ENCODE measurements at places on chromosomes 3 and 15. TPM values are rescaled to one million over a fixed set of nuclear protein-coding genes. Genes with fewer than 3 reads are reported as not detected.

GRCh38 chr3:159977295-159977694 is 11.3 kb upstream of the IL12A start:
- no peak for DNase-seq

The NEK10 gene
- 28.1 TPM for total RNA-seq

DNA sequence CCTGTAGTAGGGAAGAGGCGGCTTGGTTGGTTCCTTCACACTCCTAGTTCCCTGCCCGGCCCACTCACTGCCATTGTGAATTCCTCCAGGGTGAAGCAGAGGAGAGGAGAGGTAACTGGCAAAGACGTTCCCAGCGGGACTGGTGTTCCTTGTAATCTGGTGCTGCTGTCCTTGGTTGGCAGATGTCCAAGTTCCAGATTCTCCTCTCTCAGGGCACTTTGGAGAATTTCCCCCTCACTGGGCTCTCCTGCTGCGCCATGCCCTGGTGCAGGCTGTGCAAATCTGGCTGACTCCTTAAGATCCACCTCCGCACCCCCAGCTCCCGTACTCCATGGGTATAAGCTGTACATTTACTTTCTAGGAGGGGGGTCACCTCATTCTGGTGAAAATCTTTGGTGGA is 37.3 kb downstream of the THSD4 start:
- no peak for DNase-seq

- peak; percentile 76 for DNase-seq
Measured at GRCh38 chr15:32029862-32030781, at the start of gene CHRNA7. Gene CHRNA7 (plus strand): TSS chr15:32030515. CDS start chr15:32030595, 80 bp downstream.

The DOCK3 gene
- total RNA-seq = 39.9 TPM

DNA sequence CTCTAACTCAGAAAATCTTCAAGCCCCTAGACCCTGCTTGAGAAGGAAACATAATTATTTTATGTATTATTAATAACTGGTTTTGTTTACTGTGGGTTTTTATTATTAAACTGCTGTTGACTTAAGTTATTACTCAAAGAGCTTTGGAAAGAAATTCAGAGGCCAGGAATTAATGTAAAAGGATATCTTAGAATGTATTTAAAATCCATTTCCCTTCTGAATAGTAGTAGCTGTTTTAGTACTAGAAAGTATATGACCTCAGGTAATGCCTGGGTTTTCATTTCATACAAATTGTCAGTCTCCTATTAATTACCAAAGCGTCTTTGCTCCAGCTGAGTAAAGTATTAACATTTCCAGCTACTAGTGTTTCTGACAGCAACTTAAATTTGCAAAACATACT is 223.1 kb downstream of the ITPR1 start:
- DNase-seq = no peak

DNA sequence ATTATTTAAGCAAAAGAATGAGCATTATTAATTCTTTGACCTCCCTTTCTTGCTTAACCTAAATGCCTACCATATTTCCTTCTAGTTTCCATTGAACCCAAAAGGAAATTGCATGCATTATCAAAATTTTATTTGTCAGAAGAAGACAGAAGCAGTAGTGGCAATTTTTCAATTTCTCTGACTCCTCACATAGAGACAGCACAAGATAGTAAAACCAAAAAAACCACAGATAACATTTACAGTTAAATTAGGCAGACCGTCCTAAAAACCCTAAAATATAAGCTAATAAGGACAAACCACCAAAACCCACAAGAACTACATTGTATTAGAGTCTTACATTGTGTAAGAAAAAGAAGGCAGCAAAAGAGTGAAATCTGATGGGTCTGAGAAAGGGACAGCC is 27.1 kb downstream of the GOLGB1 start:
- DNase-seq = no peak

GRCh38 chr15:68424754-68425390 is 7.1 kb downstream of the ITGA11 start:
- no peak for DNase-seq

GRCh38 chr3:52256622-52257021 is 11.1 kb downstream of the PPM1M start:
- DNase-seq = no peak

DNA sequence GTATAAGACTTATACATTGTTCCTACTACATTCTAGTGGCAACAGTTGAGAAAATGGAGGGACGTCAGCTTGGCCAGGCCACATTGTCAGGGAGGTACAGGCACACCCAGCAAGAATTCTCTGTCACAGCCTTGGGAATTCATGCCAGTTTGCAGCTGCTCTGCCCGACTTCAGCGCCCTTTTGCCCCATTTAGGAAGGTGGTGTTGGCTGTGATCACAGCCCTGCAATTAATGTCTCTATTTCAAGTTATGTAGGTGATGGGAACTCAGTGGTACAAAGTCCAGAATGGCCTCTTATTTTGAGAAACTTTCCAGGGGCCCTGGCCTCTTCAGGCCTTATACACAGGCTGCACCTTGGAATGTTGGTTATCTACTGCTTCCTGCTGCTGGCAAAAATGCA is 26.7 kb downstream of the AMOTL2 start:
- no peak for DNase-seq

DNA sequence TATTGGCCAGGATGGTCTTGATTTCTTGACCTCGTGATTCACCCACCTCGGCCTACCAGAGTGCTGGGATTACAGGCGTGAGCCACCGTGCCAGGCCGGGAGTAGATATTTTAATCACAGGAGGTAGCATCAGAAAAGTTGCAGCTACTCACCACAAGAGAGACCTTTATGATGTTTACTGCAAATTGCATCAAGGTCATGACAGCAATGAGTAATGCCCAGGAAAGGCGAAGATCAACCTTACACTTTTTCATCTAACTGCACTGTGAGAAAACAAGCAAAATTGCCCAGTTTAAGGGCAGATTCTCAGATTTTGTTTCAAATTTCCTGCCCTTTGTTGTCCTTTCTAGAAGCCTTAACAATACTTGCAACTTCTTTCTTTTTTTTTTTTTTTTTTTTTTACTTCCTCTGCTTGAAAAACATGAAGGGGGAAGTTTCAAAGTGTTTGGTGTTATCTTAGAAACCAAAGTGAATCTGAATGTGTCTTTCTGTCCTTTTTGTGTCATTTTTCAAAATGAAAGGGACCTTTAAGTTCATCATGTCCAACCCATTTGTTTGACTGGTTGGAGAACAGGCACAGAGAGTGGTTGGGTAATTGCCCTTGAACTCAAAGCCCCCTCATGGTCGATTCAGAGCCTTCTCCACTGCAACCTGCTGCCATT is 25.0 kb downstream of the TGFBR2 start:
- DNase-seq = no peak

GRCh38 chr3:42028474-42028873 is 62.7 kb upstream of the TRAK1 start:
- DNase-seq = no peak

The LRTM1 gene
- not detected for total RNA-seq

DNA sequence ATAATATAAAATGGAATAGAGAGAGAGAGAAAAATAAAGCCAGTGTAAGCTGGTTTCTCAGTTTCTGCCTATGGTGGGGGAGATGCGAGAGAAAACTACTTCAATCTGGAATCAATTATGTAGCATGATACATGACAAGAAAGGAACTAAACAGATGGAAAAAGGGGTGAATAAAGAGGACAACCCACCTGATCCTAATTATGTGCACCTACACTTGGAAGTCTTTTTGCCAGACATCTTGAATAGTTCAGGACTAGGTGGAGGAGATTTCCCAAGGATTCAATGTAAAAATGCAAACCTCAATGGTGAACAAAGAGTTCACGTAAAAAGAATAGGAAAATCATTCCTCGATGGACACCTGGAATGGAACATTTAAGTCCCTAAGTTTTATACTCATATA is 524.4 kb upstream of the RGMA start:
- DNase-seq = no peak

The UROC1 gene
- total RNA-seq = not detected

DNA sequence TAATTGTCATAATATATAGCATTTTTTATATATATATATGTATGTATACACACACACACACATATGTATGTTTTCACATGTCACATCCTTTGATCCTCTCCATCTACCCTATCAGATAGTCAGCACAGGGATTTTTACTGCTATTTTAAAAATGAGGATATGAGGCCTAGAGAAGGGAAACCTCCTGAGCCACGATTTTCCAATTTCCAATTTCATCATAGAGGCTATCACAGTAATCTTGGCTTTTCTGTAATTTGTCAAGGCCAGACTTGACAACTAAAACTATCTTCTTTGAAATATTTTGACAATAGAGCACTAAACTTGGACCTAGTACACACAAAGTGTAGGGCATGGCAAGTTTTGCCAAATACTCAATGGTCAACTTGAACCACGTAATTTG is 42.5 kb downstream of the IL1RAP start:
- DNase-seq = no peak

GRCh38 chr3:97952280-97952679 is 20.0 kb downstream of the RIOX2 start:
- no peak for DNase-seq

GRCh38 chr3:55735976-55736375 is 248.9 kb upstream of the WNT5A start:
- no peak for DNase-seq

DNA sequence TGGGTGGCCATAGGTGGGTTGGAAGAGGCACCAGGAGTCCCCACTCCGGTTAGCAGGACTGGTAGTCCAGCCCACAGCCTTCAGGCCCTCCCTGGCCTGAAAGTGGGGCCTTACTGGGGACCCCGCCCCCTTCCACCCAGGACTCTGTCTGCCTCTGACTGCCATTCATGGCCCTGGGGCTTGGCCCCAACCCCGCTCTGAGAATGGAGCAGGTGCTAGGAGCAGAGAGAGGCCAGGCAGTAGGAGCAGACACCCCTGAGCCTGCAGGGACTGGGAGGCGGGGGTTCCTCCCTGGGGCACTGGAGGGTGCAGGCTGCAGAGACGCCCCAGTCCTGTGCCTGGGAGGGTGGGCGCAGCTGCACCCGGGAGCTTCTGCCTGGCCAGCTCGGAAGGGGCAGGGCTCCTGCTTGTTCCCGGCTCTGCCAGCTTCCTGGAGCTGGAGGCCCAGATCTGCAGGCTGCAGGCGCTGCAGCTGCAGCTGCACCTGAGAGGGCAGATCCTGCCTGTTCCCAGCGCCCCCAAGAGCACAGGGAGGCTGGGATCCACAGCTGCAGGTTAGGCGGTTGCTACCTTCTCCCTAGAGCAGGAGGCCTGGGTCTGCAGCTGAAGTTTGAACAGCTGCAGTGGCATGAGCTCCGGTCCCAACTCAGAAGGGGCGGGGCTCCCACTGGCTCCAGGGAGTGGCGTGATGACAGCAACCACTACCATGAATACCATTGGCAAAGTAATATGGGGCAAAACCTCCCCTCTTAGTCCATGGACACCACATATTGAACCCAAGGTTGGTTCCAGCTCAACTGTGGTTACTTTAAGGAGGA is 194.7 kb downstream of the SQOR start:
- DNase-seq = no peak

DNA sequence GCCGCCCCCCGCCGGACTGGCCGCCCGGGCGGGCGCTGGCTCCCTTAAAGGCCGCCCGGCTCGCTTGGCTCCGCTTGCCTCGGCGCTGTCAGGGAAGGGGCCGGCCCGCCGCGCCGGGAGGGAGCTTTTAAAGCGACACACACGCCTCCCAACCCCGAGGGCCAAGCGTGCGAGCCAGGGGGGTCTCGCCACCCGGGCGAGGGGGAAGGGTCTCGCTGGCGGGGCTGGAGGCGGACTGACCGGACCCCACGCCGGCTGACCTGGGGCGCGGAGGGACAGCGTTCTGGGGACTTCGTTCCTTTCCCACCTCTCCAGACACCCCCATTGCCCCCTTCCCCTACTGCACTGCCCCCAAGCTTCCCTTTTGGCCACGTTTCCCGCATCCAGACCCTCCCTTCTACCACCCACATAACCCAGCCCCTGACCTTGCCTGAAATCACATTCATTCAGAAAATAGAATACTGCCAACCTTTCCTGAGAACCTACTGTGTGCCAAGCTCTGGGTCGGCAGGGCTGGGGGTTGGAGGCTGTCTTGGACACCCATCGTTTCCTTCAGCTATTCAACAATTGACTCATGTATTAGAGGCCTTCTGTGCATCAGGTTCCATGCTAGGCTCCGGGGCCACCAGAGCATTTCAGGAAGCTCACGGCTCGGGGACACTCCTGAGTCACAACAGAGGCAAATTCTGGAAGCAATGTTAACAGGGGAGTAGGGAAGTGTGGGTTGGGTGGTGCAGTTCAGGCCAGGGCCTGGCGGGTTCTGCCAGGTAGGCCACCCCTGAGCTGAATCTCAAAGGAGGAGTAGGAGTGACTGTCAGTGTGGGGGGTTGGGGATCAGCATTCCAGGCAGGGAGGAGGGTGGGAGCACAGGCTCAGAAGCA is at the start of gene INSYN1:
Gene INSYN1, minus strand, starts transcription at position 102 of the 881 bp plus-strand sequence. CDS start 2,221 bp downstream, outside the sequence.
- peak; percentile 74 for DNase-seq

DNA sequence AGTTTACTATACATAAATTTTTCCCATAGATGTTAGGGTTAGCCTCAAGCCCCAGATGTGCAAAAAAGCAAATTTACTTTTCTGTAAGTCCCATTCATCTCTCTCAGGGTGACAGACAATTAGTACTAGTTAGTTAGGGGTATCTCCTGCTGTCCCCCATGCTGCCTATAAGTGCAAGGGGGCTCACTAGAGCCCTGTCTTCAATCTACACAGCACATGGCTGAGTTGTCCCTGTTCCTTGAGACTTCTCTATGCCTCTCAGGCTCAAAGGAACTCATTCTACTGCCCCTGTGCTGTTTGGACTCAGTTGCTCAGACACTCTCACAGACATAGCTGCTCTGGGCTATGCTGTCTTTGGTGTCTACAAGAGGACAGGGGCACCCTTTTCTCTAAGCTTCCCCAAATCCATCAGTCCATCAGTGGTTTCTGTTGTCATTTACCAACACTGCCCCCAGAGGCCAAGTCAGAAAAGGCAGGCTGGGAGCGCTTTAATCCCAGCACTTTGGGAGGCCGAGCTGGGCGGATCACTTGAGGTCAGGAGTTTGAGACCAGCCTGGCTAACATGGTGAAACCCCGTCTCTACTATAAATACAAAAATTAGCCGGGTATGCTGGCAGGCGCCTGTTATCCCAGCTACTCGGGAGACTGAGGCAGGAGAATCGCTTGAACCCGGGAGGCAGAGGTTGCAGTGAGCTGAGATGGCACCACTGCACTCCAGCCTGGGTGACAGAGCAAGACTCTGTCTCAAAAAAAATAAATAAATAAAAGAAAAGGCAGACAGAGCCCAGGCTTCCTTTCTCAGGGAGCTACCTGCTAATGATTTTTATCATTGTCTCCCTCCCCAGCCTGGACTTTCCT is 31.4 kb upstream of the PRTG start:
- peak; percentile 30 for DNase-seq

- DNase-seq = no peak
Measured at GRCh38 chr3:166456286-166456685, 619.1 kb upstream of the BCHE start.

GRCh38 chr15:51833772-51834171 is 4.3 kb downstream of the TMOD3 start:
- DNase-seq = no peak

DNA sequence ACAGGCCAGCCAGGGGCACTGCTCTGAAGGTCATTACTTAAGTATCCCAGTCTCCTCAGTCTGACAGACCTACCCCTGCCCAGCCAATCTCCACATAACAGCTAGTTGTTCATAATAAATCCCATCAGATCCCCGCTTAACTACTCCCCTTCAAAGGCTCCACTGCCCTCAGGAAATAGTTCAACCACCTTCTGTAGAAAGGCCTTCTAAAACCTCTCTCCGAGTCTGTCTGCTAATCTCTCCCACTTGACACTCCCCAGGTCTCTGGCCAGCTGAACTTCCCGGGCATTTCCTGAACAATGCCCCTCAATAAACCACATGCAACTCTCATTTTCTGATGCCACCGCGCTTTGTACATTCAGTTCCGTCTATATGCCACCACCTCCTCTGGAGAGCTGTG is 6.0 kb downstream of the PRC1 start:
- no peak for DNase-seq

Measured in frontal cortex (tissue), 4 donors.